ENCODE measurements at places on chromosomes 3 and 15. TPM values are rescaled to one million over a fixed set of nuclear protein-coding genes. Genes with fewer than 3 reads are reported as not detected.

The LARP6 gene
- not detected for total RNA-seq

The PTH1R gene
- total RNA-seq = not detected

The FBXL22 gene
- total RNA-seq = 0.83 TPM

The LRRC58 gene
- 26.9 TPM for total RNA-seq

The FSIP1 gene
- 0.26 TPM for total RNA-seq

All from activated T-helper 1 cell treated with anti-CD3 and anti-CD28 coated beads, Interleukin-12 subunit alpha, Interleukin-12 subunit beta, Interleukin-2, Interleukin-4 antibody, amounts not matched to agents 30 ng/mL and 10 ng/mL and 1 ng/mL, durations not matched to agents 14 hours and 24 hours and 36 hours (primary cell).